ENCODE measurements at places on chromosomes 1 and 21. TPM values are rescaled to one million over a fixed set of nuclear protein-coding genes. Genes with fewer than 3 reads are reported as not detected.

Gene PRCC
- 35.6 TPM for total RNA-seq

Gene LCA5L
- total RNA-seq: 0.82 TPM

Gene CRNN
- total RNA-seq: 2,192 TPM

Gene CCDC185
- not detected for total RNA-seq

Gene ADCY10
- total RNA-seq: not detected

Gene CHI3L2
- 2.2 TPM for total RNA-seq

Data from esophagus squamous epithelium (tissue), 5 donors.